ENCODE measurements at places on chromosomes 16 and 17. TPM values are rescaled to one million over a fixed set of nuclear protein-coding genes. Genes with fewer than 3 reads are reported as not detected.

The NKD1 gene
- 0.43 TPM for total RNA-seq

GRCh38 chr17:29168079-29168758, 12.0 kb downstream of the MYO18A start:
- DNase-seq, result no peak

- DNase-seq, result peak; percentile 86
Observed at GRCh38 chr17:42135664-42136653, 13.4 kb downstream of the HSPB9 start.

- DNase-seq, result no peak
Observed at GRCh38 chr17:50184611-50185398, 16.6 kb downstream of the COL1A1 start.

GRCh38 chr17:46060461-46060860, 61.4 kb downstream of the STH start:
- no peak for DNase-seq

The IRX6 gene
- 0.57 TPM for total RNA-seq

The CMTM2 gene
- 0.35 TPM for total RNA-seq

The TMC5 gene
- total RNA-seq, result not detected

- no peak for DNase-seq
Observed at GRCh38 chr17:33451221-33451620, 158.1 kb upstream of the ASIC2 start.

DNA sequence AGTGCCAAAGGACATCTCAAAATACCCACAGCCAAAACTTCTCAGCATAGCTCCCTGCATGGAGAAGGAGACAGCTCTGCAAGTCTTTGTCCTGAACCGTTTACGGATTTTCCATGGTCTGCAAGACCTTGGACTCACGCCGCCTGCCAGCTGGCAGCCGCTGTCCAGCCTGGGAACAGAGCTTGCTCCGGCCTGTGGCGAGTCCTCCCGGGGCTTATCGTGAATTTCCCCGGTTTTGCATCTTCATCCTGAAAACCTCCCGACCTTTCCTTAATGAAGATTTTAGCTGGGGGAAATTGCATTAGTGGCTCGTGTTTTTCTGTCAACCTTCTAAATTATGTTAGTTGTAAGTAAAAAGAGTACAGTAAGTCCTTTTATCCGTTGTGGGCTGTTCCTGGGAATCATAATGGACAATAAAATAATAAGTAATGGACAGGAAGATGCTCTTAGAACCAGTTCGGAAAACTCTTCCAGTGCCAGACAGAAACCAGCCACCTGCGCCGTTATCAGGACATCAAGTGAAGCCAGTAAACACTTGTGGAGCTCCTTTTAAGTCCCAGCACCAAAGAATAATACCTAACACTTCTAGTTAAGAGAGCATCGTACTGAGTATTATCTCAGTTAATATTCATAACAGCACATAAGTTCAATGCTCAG, 112.4 kb upstream of the NOL11 start:
- peak; percentile 73 for DNase-seq
